RPMI7951 (cell line): ENCODE measurements at places on chromosomes 16 and 17.
A peak's percentile ranks its signal among the peaks of the same experiment; 100 is the strongest.

- peak; percentile 55 for DNase-seq
Measured at GRCh38 chr16:19291475-19291874, 5.9 kb downstream of the CLEC19A start.

DNA sequence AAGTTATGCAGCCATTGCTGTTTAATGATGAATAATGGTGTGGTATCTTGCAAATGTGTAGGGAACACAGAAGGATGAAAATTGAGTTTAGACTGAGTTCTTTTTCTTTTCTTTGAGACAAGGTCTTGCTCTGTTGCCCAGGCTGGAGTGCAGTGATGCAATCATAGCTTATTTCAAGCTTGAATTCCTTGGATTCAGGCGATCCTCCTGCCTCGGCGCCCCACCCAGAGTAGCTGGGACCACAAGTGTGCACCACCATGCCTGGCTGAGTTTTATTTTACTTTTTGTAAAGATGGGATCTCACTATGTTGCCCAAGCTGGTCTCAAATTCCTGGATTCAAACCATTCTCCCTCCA, 74.6 kb upstream of the TBC1D3K start:
- no peak for DNase-seq

- peak; percentile 78 for DNase-seq
Measured at GRCh38 chr16:70738083-70738977, 52.5 kb upstream of the MTSS2 start.

- no peak for DNase-seq
Measured at GRCh38 chr17:79950306-79950705, 85.4 kb downstream of the TBC1D16 start.

GRCh38 chr17:64130559-64131001, 636 bp upstream of the ERN1 start:
- peak; percentile 88 for DNase-seq

DNA sequence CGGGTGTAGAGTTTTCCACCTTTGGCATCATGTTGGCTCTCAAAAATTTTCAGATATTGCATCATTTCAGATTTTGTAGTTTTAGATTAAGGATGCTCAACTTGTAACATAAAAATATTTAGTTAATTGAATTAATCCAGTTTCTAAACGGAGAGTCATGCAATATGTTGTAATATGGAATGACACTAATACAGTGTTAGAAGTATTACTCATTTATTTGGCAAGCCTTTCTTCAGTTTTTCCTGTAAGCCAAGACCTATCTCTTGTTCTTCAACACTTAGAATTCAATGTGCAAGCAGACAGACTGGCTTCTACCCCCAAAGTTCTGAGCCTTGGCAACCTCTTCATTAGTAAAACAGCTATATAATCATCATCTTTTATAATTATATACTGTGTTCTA, 985.0 kb upstream of the GOT2 start:
- no peak for DNase-seq

DNA sequence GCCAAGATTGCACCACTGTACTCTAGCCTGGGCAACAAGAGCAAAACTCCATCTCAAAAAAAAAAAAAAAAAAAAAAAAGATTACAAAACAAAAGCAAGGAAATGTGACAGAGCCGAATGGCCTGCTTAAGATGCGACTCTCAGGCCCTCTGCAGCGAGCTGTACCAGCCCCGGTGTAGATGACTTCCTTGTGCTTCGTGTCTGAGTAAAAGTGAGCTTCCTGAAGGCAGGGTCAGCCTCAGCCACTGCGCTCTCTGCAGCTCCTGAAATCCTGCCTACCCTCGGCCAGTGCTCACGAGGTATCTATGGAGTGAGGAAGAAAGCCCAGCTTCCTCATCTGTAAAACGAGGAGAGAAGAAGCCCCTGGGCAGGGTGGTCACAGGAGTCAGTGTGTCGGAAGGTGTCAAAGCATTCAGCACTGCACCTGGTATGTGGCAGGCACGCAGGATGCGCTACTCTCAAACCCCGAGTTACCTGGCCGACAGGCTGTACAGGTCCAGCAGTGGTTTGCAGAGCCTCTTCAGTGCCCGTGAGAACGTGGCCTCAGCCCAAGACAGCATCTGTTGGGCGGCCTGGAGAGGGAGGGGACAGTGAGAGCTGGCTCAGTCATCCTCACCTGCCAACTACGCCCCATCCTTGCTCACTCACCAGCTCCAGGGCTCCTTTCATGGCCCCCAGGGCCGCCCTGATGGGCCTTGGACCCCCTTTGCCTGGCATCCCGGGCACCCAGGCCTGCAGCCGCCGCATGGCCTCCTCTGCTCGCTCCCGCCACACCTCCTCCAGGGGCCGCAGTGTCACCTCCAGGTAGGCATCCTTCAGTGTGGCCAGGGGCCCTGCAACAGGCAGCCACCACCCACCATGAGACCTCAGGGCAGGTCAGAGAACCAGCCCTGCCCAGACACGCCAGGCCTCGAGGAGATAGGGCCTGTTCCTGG, 44.6 kb downstream of the RMI2 start:
- DNase-seq = no peak

GRCh38 chr17:57045868-57046704, 39.0 kb upstream of the AKAP1 start:
- no peak for DNase-seq
